ENCODE measurements at places on chromosomes 5 and 9. TPM values are rescaled to one million over a fixed set of nuclear protein-coding genes. Genes with fewer than 3 reads are reported as not detected.

- no peak for ATAC-seq
Observed at GRCh38 chr9:2741441-2742158, 24.3 kb downstream of the KCNV2 start.

DNA sequence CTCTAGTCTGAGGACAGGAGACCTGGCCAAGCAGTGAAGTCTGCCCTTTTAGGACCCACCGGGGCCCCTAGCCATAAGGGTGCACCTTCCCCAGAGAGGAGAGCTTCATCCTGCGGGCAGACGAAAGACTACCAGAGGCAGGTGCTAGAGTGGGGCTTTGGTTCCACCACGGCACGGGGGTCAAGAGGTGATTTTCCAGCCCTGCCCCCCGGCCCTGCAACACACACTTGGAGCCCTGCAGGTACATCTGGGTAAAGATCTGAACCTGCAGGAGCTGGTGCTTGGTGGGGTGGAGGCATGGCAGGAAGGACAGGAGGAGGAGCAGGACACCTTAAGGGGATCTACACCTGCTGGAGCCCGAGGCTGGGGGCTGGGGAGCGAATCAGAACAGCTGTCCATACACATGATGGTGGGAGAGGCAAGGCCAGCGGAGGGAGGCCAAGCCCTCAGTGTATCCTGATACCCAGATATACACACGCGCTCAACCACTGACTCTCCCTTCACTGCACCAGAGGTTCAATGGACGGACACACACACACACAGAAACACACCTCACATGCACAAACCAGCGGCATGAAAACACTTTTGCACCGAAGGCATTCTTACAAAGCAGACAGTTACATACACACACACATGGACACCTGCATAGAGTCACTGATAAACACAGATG, 98.4 kb upstream of the MVB12B start:
- peak; percentile 32 for ATAC-seq

The SLC6A3 gene
- 0.06 TPM for total RNA-seq

GRCh38 chr5:38622723-38623129, 66.3 kb upstream of the LIFR start:
- no peak for ATAC-seq

The MAPKAP1 gene
- total RNA-seq, result 36.0 TPM

- ATAC-seq, result no peak
Observed at GRCh38 chr5:98200726-98201541, 572.5 kb upstream of the RGMB start.

The RELL2 gene
- 15.2 TPM for total RNA-seq

The IL5 gene
- not detected for total RNA-seq

DNA sequence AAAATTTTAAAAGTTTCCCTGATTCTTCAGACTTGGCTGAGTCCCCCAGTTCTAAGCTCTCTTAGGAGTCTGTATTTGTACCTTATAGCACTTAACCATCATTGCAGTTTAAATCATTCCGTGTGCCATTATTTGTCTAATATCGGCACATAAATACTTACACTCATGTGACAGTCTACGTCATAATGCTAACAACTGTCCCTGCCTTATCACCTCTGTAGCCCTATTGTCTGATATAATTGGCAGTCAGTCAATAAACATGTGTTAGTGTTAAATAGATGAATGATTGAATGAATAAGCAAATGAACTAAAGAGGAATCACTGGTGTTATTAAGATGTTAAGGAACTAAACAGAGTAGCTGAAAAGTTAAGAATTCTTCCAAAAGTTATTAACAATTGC, 287.8 kb downstream of the EBF1 start:
- ATAC-seq, result no peak

- no peak for ATAC-seq
Observed at GRCh38 chr9:114279693-114280092, 43.2 kb upstream of the ORM1 start.

- ATAC-seq, result peak; percentile 70
Observed at GRCh38 chr5:40381676-40382363, 297.9 kb upstream of the PTGER4 start.

The LCN12 gene
- total RNA-seq, result 1.7 TPM

GRCh38 chr9:6197330-6197729, 18.3 kb upstream of the IL33 start:
- ATAC-seq, result peak; percentile 31

DNA sequence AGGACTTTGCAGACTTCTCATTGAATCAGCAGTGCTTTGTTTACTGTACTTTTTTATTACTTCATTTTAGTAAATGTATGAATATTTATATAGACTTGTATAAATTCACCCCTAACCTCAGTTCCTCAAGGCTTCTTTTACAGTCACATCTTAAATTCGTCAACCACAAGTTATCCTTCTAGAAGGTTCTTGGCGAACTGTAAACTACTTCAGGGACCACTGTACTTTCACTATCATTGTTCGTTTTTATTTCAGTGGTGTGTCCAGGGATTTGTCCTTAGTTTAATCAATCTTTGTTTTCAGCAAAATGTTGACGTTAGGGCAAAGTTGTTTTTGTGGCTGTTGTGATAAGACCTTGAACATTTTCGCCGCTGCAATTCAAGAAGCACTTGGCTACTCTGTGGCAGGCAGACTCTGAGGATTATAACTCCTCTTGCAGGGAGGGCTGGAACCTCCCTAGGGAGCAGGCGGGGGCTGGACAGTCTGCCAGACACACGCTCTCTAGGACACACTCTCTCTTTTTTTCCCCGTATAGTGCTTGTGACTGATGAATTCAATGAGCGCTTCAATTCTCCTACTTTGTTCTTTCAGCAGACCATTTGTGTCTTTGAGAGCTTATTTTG, 252.8 kb downstream of the FBXL7 start:
- ATAC-seq, result peak; percentile 55

GRCh38 chr9:110110154-110110553, 97.8 kb downstream of the C9orf152 start:
- no peak for ATAC-seq

DNA sequence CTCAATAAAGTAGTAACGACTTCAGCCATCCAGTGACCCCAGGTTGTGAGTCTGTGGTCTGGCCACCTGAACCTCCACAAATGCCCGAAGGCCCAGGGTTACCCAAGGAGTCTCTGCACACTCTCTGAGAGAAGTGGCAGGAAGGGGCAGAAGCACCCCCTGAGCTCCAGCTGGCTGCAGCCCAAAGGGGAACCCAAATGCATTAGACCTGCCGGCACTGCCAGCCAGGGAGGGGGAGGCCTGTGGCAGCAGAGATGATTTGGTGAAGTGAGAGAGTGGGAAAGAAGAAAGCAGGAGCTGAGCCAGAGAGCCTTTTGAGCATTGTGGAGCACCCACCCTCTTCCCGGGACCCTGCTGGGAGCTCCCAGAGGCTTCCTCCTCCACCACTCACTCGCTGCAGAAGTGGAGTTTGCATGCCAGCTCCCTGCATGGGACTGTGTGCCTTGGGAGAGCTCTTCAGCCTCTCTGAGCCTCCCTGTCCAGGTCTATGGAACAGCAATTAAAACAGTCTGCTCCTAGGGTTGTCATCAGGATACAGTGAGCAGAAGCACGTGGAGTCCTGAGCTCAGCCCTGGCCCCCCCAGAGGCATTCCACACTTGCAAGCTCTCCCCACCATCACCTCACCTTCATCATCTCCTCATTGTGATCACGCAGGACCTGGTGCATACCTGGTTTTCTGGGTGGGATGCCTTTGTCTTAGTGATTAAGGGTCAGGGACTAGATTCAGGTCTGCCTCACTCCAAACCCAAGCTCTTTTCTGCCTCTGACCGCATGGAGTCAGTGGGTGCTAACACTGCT, 13.8 kb upstream of the ANGPTL2 start:
- ATAC-seq, result no peak

DNA sequence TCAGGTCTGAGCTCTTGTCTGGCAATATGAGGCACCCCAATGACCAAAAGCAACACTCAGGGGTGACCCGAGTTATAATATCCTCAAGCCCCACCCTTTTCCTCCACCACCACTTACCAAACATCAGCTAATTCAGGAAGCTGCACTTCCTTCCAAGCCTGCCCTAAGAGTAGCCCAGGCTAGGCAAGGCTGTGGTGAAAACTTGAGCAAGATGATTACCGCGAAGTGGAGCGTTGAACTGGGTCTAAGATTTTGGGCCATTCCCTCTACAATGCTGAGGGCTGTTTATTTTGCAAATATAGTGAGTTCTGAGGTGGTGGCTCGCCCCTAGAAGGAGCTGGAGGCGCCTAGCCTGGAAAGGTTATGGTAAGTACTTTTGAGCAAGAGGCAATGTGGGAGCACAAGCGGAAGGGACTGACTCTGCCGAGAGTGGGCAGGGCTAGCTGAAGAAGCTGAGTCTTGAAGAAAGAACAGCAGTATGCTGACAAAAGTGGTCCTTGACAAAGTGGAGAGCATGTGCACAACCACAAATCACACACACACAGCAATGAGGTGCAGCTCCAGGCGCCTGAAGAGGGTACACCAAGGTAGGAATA, at the start of gene HK3:
TSS of gene HK3 (minus strand) at position 51 of the 596 bp plus-strand sequence. CDS start 3,187 bp downstream, outside the sequence.
- ATAC-seq, result no peak

DNA sequence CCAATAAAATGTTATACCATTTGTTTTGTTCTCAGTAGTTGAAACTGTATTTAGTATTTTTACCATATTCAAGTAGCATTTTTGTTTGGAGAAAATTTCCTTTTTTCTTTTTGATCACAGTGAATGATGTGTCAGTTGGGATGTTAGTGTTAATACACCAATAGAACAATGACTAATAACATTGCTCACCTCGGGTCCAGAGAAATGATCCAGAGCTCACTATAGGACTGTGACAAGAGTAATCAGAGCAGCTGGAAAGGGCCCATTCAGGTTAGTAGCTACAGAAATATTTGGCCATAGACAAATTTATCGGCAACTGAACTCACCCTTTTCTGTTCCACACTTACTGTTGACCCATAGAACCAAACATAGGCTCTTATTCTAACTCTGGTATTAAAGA, 989.2 kb downstream of the TLE4 start:
- ATAC-seq, result no peak

- no peak for ATAC-seq
Observed at GRCh38 chr5:103511554-103511885, 51.1 kb downstream of the NUDT12 start.

- no peak for ATAC-seq
Observed at GRCh38 chr5:159386028-159386711, 55.9 kb upstream of the IL12B start.

GRCh38 chr9:19493174-19493811, 84.5 kb downstream of the ACER2 start:
- peak; percentile 81 for ATAC-seq

DNA sequence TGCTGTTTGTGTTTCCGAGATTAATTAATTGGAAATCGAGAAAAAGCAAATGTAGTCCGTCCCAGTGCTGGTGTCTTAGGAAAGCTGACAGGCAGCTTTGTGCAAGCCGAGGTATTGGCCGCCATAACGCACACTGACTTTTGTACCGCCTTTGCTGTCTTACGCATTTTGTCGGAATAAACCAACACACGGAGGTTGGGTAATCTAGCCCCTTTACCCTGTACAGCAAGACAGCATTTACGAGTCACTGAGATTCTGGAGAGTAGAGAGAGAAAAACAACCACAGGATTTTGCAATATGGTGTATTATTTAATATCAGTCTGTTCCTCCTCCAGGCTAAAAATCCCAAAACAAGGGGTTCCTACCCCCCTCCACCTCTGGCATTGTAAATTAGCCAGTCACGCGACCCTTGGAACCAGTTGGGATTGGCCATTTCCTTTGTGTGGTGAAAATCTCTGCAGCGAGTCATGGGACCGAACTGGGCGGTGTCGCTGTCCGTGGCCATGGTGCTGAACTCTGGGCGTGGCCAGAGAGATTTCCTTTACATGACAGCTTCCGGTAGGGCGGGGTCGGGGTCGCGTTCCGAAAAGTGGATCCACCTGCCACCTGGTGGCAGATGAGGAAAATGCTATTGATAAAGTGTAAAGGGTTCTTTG, 10.3 kb upstream of the PCDHB1 start:
- ATAC-seq, result peak; percentile 55

- ATAC-seq, result no peak
Observed at GRCh38 chr5:1187234-1187949, 14.0 kb upstream of the SLC6A19 start.

- ATAC-seq, result peak; percentile 62
Observed at GRCh38 chr9:136143215-136144001, 24.7 kb upstream of the TMEM250 start.

GRCh38 chr5:19261879-19262278, 726.1 kb downstream of the CDH18 start:
- no peak for ATAC-seq

DNA sequence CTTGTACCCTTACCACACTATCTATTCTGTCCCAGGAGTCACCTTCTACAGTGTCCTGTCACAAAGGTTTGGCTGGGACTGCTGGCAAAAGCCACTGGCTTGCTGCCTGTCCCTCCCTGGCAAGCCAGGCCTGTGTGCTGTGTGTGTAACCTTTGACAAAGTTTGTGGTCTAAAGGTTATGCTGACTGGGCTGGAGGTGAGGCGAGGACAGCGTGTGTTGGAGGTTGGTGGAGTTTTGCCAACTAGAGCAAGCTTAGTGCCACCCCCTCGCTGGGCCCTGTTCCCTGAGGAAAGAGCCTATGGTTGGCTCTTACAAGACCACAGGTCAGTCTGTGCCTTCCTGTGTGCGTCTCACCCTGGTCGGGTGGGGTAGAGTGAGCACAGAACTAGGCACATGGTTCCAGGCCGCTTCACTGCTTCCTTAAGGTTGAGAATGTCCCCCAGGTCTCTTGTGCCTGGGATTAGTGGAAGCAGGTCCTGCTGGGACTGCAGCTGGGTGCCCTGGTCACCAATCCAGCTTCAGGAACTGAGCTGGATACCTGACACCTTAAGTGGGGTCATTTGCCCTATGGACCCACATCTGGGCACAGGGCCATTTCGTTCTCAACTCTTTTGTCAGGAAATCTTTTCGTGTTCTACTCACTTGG, 152.2 kb downstream of the GADD45G start:
- ATAC-seq, result no peak
